A549 treated with Mapracorat at 1 μM for 4 hours (cell line): ENCODE measurements at places on chromosomes 7 and 10. TPM values are rescaled to one million over a fixed set of nuclear protein-coding genes. Genes with fewer than 3 reads are reported as not detected.

The HOXA6 gene
- total RNA-seq, result 0.74 to 1.8 TPM (median 1.6 TPM) in 5 replicates

The ANXA8 gene
- total RNA-seq, result 29.1 to 41.8 TPM (median 35.9 TPM) in 5 replicates

The CLDN3 gene
- total RNA-seq, result 1.7 to 3.9 TPM (median 3.5 TPM) in 5 replicates

The DPCD gene
- 30.7 to 40.4 TPM (median 32.9 TPM) in 5 replicates for total RNA-seq

The RAB19 gene
- total RNA-seq, result not detected in 5 replicates

The ASB10 gene
- not detected in 5 replicates for total RNA-seq

The DDX56 gene
- total RNA-seq, result 108 to 138 TPM (median 113 TPM) in 5 replicates

The CTNNA3 gene
- total RNA-seq, result not detected in 5 replicates
